ENCODE measurements at places on chromosomes 3 and 15.

DNA sequence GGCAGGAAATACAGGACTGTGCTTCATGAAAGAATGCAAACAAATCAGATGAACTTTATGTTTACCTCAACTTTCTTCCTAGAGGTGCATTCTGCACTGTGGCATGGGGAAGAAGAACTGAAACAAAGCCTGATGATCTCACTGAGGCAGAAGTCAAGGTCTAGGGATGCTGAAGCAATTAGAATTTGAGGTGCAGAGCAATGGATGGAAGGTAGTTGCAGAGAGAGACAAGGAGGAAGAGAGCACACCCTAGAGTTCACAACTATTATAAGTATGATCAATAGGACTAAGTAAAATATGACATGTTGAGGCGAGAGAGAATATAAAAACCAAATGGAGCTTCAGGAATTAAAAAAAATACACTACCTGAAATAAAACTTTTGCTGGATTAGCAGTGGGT lies 420.1 kb downstream of the EDEM1 start:
- no peak for DNase-seq

GRCh38 chr15:41778521-41778920 lies 4.2 kb downstream of the MAPKBP1 start:
- DNase-seq, result no peak

- DNase-seq, result no peak
Observed at GRCh38 chr3:108713816-108714215, 43.4 kb downstream of the RETNLB start.

DNA sequence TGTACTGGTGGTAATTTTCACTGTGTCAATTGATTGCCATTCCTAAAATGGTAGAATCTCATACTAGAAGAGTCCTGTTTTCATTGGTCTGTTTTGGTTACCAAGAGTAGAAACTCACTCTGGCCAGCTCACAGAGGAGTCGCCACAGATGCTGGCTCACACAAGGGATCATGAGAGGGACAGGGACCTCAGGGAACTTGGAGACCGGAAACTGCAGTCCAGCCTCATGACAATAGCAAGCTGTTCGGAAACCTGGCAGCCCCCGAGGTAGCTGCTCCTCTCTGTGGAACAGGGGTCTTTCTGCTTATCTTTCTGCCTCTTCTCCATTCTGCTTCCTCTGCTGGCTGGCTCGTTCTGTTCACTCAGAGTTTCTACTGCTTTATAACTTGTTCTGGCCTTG lies 192.9 kb downstream of the PLCL2 start:
- no peak for DNase-seq

DNA sequence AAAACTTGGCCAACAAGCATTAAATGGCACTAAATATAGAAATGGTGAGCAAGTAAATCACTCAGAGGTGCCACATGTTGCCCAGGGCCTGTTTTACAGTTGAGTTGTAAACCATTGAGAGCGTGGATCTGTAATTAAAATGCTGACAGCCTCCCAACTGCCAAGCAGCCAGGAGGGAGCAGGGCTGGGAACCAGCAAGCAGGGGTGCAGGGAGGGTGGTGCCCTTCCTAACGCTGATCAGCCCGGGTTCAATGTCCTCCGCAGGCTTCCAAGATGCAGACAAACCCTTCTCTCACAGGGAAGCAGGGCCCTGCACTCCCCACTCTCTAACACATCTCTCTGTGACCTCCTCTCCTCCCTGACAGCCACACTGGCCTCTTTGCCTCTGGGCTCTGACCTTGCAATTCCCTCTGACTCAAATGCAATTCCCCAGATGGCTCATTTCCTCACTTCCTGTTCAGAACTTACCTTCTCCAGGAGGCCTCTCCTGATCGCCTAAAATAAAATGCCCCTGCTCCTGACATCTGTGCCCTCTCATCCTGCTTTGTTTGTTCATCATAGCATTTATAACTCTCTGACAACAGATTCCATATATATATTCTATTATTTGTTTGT lies 40.0 kb downstream of the WNT7A start:
- DNase-seq, result no peak

DNA sequence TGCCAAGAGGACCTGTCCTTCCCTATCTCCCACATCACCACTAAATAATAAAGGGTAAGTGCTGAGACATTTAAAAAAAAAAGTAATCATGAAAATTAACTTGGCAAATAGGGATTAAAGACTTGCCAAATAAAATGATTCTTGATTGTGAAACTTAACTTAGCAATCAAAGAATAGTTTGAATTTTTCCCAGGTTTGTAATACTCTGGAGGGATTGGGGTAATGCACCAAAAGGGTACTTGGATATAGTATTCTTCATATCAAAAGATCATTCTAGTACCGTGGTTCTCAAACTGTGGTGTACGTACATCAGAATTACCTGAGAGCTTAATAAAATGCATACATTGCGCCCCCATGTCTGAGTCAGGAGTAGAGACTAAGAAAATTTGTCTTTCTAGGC lies 28.5 kb downstream of the CALML4 start:
- no peak for DNase-seq

GRCh38 chr15:74283368-74283767 lies 47.2 kb downstream of the CCDC33 start:
- no peak for DNase-seq

GRCh38 chr3:123773681-123774431 lies 110.3 kb downstream of the MYLK start:
- no peak for DNase-seq

DNA sequence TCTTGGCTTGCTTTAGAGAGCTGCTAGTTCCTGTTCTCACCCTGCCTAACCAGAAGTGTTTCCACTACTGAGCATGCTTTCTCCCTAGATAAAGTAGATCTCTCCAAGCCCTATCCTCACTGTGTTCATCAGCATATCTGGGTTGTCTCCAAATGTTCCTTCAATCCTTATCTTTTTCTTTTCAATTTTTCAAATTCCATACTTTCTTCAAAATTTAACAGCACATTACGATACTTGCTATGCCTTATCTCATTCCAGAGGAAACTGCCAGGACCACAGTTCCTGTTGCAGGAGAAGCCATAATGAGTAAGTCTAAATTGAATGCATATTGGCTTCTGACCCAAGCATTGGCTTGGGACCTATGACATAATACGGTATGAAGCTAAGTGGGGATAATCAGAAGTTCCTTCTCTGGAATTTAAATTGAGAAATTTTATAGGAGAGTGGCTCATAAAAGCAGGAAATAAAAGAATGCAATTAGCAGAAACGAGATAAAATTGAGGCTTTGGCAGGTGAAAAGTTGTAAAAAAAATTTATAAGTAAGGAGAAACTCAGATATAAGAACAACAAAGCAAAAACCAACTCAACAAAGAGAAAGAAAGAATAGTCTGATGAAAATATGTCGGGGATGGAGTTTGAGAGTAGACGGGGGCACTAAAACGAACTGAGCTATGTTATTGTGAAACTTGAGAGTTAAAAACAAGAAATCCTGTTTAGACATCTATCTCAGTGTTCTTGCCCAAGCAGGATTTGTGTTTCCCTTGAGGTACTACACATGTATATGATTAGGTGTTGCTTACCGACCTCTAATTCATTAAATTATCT lies 631.7 kb upstream of the CCDC54 start:
- DNase-seq, result no peak

DNA sequence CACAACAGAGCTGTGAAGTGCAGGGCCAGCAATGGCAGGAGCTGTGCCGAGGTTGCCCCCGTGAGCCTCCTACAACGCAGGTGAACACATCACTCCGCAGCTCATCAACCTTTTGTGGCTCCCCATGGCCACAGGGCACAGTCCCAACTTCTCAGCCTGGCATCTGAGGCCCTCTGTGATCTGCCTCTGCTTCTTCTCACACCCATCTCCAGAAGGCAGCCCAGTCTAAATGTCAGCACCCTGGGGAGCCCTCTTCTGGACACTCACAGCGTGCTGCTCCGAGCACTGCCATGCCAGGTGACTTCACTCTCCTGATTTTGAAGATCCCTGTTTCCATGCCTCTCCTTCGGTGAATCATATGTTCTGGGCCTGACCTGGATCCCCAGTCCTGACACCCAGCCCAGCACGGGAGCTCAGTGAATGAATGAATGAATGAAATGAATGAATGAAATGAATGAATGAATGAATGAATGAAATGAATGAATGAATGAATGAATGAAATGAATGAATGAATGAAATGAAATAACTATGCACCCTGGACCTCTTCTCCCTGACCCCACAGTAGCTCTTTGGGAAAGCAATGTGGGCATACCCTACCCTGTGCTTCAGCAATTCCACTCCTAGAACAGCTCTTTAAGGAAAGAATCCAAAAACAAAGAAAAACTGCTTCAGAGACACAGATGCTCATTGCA lies 17.9 kb upstream of the SKIC8 start:
- no peak for DNase-seq

DNA sequence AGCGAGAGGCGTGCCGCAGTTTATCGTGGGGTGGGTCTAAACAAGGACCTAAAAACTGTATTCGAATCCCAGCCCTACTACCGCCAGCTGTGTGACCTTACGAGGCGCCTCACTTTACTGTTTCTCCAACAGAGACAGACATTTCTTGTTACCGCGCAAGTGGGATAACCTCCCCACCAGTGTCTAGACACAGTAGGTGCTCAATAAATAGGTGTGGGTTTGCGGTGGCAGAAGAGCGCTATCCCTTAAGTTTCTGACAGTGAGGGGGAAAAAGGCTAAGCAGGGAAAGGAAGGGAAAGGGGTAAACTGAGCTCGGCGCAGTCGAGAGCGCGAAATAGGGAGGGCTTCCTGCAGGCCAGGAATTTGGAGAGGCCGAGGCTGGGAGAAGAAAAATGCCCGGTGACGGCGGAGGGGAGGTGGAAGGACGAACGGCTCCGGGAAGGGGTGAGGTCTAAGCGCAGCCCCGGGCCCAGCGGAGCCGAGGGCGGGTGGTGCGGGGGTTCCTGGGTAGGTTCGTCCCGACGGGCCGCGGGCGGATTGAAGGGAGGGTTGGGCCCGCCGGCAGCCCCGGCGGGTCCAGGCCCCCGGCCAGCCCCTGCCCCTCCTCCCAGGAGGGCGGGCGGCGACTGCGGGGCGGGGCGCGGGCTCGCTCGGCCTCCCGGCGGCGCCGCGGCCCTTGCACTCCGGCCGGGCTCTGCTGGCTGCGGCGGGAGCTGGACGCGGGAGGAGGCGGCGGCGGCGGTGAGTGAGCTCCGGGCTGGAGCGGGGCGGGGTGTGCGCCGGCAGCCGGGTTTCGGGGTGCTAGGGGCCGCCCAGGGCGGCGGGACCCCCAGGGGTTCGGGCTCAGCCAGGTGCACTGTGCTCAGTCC lies at the start of gene CGNL1:
CGNL1 (plus strand) TSS at position 679 of the 869 bp plus-strand sequence. CDS start 61,495 bp downstream, outside the sequence.
- DNase-seq, result no peak

- DNase-seq, result no peak
Observed at GRCh38 chr3:195306369-195306768, 35.4 kb upstream of the XXYLT1 start.

DNA sequence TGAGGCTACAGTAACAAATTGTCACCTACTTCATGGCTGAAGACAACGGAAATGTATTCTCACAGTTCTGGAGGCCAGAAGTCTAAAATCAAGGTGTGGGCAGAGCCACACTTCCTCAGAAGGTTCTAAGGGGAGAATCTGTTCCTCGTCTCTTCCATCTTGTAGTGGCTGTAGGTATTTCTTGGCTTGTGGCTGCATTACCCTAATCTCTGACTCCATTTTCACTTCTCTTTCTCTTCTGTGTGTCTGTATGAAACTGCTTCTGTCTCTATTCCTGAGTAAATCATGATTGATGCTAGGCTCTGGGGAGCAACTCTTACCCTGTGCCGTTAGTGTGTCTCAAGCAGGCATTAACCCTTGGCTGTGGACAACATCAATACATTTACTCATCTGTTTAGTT lies 164.7 kb downstream of the SQOR start:
- DNase-seq, result no peak

Data from stimulated activated CD8-positive, alpha-beta memory T cell treated with anti-CD3 and anti-CD28 coated beads, Interleukin-7, amount 100 ng/mL, for 1 hour (primary cell).